ENCODE measurements at places on chromosomes 1 and 21.

- no peak for DNase-seq
Observed at GRCh38 chr1:220269036-220269435, 3.2 kb downstream of the RAB3GAP2 start.

- no peak for DNase-seq
Observed at GRCh38 chr1:118100686-118101514, 84.1 kb downstream of the SPAG17 start.

GRCh38 chr1:43352881-43353280 is 5.9 kb upstream of the CDC20 start:
- DNase-seq = no peak

- no peak for DNase-seq
Observed at GRCh38 chr21:42567861-42568260, 54.2 kb downstream of the SLC37A1 start.

DNA sequence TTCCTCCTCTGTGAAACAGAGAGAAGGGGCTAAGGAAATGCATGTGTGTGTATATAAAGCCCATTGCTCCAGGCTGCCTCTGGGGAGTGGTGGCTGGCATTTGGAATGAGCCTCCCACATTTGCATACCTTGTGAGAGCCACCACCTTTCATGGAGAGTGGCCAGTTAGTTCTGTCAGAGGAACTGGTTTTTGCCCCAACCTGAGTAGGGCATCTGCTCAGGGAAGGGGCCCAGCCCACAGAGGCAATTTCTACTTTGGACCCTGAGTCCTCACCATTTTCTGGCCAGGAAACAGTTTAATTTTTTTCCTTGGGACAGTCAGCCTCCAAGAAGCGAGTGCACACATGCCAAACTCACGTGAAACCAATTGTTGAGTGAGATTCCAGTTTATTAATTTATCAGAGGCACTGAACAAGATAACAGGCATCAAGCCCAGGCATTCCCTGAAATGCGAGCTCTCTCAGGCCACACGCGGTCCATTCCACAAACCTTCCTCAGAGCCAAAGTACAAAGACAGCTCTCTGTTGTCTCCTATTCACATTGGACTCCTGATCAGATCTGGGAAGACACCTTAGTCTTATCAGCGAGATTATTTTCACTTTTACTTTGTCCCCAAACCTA is 1.0 kb upstream of the SLC6A9 start:
- DNase-seq = no peak

- no peak for DNase-seq
Observed at GRCh38 chr1:64686828-64687724, 57.8 kb upstream of the RAVER2 start.
